ENCODE measurements at places on chromosomes 5 and 9.

GRCh38 chr5:127290946-127291693, 524 bp downstream of the MEGF10 start:
- DNase-seq: no peak

GRCh38 chr5:127840809-127841208, 137.6 kb downstream of the CCDC192 start:
- DNase-seq: no peak

DNA sequence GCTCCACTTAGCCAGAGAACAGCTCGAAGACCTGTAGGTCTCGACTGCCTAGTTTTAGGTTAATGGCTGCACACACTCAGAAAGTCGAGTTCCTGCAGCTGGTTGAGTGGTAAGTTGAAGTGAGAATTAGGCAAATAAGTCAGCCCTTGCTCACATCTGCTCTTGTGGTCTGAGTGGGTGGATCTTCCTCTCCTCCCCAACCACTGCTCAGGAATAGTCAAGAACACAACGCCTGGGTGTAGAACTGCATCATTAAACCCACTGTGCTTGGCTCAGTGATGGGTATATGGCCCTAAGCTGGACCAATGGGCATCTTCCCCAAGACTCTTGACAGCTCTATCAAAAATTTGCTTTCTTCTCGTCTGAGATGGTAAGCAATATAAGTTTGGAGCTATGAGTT, 20.9 kb upstream of the ADAM19 start:
- no peak for DNase-seq

DNA sequence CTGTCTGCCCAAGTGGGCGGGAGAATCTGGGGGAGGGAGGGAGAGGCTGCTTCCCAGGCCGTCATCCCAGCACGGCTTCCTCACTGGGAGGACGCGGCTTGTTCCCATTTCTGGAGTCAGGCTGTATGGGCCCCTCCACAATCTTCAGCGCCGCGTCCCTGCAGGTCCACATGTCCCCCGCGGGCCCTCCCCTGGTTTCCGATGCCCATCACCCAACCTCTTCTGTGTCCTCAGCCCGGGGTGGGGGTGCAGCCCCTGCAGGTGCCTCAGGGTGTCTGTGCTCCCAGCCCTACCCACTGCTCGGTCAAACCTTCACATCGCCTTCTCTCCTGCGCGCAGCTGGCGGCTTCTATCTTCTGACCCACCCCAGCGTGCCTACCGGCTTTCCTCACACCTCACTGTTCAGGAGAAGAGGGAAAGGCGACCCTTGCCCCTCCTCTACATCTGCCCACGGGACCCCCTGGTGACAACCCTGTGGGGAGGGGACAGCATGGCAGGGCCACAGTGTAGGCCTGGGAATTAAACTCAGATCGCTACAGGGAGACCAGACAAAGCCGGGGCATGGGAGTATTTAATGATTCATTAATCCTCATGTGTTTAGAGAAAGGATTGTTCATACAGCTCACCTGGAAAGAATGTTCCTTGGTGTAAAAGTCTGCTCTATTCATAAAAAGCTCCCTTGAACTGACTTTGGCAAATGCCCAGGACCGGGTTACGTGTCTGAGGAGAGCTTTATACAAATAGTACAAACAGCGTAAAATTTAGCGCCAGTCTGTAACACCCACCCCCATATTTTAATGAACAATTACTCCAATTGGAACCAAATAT, 145.1 kb downstream of the IRX1 start:
- no peak for DNase-seq

GRCh38 chr5:75623846-75624245, 12.6 kb downstream of the ANKDD1B start:
- DNase-seq: no peak

DNA sequence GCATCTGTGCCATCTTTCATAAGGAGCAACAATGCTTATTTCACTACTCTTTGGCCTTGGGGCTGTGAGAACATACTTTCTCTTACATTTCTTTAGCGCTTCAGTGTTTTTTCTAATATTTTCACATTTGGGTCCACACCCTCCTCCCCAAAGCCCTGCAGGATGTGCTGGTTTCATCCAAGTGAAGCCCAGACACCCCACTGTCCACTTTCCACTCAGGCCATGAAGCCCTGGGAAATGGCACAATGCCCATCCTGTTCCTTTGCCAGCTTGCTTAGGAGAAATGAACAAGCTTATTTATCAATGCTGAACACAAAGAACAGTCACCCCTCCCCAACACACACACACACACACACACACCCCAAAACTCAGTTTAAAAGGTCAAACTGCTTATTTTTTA, 17.3 kb upstream of the TMOD1 start:
- no peak for DNase-seq

GRCh38 chr5:165304193-165304827, 1798.9 kb downstream of the MAT2B start:
- no peak for DNase-seq

DNA sequence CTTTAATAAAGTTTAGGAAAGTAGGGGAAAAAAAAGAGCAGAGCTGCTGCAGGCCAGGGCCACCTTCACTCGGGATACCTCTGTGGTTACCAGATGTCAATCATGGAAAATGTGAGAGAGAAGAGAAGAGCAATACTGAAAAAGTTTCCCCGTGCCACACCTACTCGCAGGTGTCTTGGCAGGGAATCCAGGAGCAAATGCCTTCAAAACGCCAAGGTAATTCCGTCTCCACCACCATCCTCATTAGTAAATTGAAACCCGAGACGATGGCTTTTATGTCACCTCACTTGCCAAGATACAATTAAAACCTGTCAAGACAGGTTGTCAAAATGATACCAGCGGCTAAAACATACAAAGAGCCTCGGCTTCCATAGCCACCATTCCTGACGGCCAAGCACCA, 49.7 kb downstream of the FAM81B start:
- no peak for DNase-seq

DNA sequence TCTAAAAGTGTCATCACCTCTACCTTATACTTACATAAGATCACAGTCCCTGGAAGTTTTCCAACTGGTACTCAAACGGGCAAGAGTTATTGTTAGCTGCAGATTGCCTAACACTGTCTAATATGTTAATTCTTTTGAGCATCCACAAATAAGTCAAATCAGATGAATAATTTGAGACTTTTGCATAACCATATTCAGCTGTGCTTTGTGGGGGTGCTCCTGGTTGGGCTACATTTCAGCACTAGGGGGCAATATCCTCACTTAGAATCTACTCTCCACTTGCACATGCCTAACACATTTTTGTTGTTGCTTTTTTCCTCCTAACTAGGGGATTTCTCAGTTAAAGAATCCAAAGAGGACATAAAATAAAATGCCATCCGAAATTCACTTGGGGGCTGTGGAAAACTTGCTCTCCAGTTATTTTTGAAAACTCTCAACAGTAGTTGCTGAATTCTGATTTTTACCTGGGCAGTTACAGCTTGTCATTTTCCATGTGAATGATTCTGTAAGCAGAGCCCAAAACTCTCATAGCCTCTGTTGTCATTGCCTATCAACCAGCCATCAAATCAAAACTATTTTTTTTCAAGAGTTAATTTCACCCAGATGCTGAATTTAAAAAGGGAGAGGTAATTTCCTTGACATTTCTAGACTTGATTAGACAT, 71.5 kb downstream of the TRIM36 start:
- no peak for DNase-seq

DNA sequence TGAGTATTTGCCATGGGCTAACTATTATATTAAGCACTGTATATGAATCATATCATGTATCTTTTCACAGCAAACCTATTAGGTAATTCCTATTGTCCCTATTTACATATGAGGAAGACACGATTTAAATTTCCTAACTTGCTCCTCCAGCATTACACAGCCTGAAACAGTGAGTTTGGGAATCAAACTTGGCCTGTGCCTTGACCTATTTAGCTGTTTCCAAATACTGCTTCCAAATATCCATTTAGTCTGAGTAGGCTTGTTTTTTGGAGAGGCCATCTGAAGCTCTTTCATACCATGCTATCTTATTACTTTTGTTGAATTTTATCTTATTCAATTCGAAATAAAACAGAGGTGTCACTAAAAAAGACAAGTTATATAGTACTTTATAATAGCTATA, 447.3 kb upstream of the MPDZ start:
- DNase-seq: no peak

- no peak for DNase-seq
Measured at GRCh38 chr9:2727966-2728613, 10.8 kb downstream of the KCNV2 start.

GRCh38 chr5:142461028-142461590, 136.3 kb upstream of the SPRY4 start:
- no peak for DNase-seq

DNA sequence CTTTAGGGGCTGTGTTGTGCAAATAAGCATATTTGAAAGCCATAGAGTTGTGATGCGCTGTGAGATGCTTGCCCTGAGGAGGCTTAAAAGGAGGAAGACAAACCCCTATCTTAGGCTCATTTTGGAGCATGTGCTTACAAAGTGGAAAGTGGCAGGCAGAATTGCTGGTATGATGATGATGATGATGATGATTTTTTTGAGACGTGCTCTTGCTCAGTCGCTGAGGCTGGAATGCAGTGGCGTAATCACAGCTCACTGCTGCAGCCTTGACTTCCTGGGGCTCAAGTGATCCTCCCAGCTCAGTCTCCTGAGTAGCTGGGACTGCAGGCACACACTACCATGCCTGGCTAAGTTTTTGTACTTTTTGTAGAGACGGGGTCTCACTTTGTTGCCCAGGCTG, 1.7 kb downstream of the CNOT8 start:
- DNase-seq: no peak

GRCh38 chr5:59102437-59102836, 519.6 kb downstream of the RAB3C start:
- DNase-seq: no peak

GRCh38 chr5:173869316-173869715, 18.8 kb upstream of the CPEB4 start:
- DNase-seq: no peak

- no peak for DNase-seq
Measured at GRCh38 chr9:88810826-88811225, 180.4 kb upstream of the S1PR3 start.

- no peak for DNase-seq
Measured at GRCh38 chr9:100070104-100071041, 28.4 kb downstream of the ERP44 start.

- DNase-seq: no peak
Measured at GRCh38 chr9:89746385-89747116, 141.7 kb downstream of the GADD45G start.

DNA sequence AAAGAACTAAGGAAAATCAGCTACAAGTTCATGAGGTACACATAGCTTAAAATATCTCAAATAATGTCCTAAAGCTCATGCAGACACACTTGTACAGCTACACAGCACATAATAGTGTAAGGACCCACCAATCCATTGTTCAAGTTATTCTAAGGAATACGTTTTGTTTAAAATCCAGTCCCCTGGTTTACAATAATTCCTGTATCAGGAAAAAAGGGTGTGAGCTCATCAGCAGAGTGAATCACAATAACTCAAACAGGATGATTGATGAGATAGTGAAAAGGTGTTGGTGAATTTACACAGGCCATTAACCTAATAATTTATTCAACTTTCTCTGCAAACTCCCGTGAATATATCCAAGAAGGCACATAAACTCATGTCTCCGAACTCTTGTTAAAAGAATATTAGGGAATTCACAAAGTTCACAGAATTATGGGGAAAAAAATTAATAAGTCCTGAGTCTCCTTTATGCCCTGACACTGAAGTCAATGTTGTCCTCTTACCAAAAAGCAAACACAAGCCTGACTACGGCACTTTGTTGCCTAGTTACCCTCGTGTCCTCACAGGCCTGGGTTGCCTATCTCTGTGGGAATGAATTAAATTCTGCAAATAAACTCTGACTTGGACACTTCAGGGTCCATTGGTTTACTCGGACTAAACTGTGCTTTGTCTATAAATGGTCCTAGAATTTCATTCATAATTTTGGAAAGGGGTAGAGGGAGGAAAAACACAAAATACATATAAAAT, 142.8 kb upstream of the PDE4D start:
- no peak for DNase-seq

DNA sequence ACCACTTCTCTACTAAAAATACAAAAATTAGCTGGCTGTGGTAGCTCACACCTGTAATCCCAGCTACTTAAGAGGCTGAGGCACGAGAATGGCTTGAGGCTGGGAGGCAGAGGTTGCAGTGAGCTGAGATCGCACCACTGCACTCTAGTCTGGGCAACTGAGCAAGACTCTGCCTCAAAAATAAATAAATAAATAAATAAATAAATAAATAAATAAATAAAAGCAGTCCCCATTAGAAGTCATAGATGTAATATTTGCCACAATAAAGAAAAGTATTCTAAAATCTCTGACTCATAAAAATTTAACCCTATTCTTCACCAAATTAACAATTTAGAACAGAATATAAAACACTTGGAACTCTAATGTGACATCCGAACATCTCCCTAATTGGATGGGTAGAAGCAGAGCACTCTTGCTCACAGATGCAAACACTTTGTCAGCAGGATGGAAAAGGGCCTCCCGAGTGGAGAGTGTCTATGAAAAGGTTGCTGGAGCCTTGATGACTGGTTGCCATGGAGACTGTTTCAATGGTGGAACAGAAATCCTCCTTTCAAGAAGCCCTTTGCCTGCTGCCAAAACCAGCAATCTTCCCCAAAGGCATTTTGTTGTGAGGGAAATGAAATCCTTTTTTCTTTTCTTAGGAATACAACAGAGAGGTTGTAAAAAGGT, 38.9 kb upstream of the TRAF1 start:
- no peak for DNase-seq

DNA sequence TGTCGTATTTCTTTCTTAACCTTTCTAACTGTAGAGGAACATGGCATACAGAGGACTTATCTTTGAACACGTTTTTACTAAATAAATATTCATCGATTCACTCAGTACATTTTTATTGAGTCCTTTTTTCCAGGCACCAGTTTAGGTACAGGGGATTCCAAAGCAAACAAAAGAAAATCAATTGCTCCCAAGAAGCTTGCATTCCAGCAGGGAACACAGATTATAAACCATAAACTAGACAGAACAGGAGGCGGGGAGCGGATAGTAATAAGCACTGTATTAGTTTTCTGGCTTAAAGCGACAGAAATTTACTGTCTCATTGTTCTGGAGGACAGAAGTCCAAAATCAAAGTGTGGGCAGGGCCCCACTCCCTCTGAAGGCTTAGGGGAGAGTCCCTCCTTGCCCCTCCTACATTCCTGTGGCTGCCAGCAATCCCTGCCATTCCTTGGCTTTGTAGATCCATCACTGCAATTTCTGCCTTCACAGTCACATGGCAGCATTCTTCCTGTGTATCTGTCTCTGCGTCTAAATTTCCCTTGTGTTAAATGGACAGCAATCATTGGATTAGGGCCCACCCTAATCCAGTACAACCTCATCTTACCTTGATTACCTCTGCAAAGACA, 115.5 kb downstream of the COL23A1 start:
- DNase-seq: no peak

GRCh38 chr5:75510417-75510835, 1.0 kb downstream of the CERT1 start:
- DNase-seq: no peak

- no peak for DNase-seq
Measured at GRCh38 chr9:133774799-133775198, 36.6 kb upstream of the SARDH start.

GRCh38 chr5:114325541-114325940, 36.3 kb upstream of the KCNN2 start:
- DNase-seq: no peak
